SK-N-SH (cell line): ENCODE measurements at places on chromosomes 5 and 9.
A peak's percentile ranks its signal among the peaks of the same experiment; 100 is the strongest.

DNA sequence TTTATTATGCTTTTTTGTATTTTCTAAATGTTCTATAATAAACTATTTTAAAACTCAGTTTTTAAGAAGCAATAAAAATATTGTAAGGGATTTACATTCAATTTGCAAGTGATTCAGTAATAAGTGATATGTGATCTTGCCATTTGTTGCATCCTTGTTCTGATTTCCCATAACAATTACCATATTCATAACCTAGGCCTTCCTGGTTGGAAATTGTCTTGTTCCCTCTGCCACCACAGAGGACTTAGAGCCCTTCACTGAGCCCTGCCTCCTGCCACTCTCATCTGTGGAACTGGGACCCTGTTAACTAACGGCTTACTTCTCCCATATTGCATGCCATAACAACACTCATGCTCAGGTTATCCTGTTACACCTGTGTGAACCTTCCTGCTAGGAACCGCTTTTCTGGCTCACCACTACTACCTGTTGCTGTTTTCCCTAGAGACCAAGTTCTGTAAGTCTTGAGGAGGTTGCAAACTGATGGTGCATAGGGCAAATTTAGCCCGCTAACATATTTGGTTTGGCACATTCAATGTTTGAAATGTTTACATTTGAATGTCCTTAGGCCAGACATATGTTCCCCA lies 32.9 kb upstream of the DTWD2 start:
- DNase-seq: no peak

DNA sequence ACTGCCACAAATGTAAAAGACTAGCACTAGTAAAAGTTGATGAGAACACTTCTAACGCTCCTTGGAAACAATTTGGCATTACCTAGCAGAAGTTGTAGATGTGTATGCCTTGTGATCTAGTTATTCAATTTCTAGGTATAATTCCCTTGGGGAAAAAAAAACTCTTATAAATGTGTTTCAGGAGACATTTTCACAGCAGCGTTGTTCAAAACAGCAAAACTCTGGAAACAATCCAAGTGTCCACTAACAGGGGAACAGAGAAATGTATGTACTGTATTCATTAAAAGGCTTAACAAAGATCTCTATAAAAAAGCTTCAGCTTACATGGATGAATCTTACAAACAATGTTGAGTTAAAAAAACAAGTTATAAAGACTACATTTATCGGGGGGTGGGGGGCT lies 30.4 kb downstream of the NR3C1 start:
- DNase-seq: no peak

GRCh38 chr5:142408981-142409481 lies 84.2 kb upstream of the SPRY4 start:
- DNase-seq: no peak

- no peak for DNase-seq
These were observed 126.9 kb upstream of the MAP3K1 start for GRCh38 chr5:56688402-56688801.

DNA sequence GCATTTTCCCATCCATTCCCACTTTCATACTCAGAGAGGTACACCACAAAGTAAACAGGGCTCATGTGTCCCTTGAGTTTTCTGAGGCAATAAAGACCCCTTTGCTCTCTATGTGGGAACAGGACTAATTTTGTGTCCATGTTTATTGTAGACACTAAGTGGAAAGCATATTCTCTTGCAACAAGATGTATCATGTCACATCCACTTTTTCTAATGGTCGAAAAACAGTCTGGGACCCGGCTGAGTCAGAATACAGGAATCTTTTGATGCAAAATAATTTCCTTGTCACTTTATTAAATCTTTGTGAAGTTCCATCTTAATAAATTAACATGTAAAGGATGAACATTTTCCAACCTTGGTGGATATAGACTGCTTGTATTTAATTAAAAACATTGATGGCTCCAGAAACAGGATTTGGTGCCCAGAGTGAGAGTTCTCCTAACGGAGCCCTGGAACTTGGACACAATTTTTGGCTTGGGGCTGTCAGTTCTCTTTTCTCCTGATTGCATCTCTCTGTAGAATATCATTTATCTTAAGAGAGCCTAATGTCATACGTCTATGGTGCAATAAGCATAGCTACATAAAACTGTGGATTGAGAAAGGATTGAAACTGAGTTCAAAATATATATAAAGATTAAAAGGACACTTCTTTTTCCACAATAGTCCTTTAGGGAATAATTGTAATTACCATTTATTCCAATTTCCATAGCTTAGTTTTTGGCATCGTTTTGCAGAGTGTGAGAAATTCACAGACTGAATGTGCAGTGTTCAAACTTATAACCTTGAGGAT lies 1116.7 kb upstream of the SEMA6A start:
- DNase-seq: no peak

- DNase-seq: no peak
These were observed 175.9 kb downstream of the ARRDC3 start for GRCh38 chr5:91207248-91207647.

- DNase-seq: no peak
These were observed 214.6 kb upstream of the C9orf72 start for GRCh38 chr9:27787891-27788290.

GRCh38 chr5:159471904-159472303 lies 141.6 kb upstream of the IL12B start:
- no peak for DNase-seq

DNA sequence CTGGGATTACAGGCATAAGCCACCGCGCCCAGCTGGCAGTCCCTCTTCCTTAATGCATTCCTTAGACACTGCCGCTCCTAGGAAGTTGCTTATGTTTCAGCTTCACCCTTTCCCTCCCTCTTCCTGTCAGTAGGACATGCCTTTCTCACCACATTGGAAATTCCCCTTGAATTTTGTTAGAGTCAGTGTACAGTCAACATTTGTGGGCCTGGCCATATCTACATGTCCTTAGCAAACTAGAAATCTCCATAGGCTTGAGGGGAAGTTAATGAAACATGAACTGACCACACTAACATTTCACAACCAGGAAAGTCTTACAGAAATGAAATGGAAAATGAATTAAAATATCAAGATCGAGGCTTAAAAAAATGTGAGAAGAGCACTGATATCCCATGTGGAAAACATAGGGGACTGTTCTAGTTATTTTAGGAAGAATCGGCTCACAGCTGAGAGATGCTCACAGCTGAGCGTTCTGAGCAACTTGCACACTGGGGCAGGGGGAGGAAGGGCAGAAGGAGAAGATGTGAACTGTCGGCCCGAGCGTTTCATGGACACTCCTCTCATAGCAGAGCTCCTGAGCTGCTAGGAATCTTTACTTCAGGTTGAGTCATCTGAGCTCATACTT lies 21.1 kb upstream of the LVRN start:
- DNase-seq: no peak

DNA sequence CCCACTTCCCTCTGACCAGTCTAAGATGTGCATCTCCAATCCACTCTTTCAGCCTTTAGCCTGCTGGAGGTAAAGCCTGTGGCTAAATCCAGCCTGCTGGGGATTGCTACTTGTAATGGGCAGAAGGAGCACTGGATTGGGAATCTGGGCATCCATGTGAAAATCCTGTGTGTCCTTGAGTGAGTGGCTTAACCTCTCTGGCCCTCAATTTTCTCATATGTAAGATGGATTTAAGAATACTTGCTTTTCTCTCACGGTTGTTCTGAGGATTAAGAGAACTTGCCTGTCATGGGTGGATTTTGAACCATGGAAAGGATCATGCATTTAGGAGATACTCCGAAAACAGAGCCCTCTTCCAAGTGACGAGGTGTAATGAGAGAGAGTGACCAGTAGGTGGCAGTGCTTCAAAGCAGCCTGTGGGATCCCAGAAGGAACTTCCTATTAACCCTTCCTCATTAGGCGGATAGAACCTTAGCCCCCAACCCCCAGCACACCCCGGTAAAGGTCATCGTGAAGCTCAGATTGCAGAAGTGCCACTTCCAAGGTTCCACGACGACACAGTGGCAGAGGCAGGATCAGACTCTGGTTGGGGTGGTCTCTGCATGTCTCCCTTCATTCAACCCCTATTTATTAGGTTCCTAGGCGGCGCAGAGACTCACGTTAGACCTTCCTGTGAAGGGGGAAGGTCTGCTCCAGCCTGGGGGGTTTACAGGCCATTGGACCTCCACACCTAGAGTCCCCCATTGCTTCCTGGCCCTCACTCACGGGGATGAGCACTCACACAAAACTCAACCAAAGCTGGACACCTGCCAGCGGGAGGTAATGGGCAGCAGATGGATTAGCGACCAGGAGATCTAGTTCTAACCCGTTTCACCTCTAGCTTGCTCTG lies 68.7 kb upstream of the ZNF618 start:
- peak; percentile 75 for DNase-seq

DNA sequence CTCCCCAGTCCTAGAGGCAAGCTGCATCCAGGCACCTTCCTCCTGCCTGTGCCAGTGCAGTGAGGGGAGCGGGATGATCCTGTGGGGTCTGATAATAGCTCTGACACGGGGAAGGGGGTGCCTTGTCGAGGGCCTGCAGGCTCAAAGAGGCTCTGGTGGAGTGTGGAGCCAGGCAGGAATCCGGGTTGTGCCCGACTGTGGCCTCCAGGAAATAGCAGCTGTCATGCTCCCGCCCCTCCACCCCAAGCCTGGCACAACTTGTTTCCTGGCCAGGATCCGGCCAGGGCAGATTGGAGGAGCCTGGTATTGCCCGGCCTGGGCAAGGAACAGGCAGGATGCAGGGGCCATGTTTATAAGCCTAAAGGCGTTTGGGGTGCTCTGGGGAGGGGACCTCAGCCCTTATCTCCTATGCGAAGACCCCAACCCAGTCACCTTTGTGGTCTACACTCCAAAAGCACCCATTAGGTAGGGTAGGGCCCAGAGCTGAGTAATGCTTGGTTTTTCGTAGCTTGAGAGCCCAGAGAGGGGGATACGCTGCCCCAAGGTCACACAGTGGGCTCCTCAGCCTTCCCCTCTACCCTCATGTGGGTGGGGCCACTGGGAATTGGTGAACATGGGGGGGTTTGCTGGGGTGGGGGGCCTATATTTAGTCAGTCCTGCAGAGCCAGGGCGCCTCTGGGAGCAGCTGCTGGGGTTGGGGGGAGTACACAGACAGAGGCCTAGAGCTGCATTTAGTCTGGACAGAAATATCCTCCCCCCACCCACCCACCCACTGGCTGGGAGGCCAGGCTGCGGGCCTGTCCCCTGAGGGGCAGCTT lies 12.2 kb downstream of the CXXC5 start:
- DNase-seq: peak; percentile 81

GRCh38 chr9:14768405-14769229 lies 46.1 kb upstream of the CER1 start:
- DNase-seq: peak; percentile 44

DNA sequence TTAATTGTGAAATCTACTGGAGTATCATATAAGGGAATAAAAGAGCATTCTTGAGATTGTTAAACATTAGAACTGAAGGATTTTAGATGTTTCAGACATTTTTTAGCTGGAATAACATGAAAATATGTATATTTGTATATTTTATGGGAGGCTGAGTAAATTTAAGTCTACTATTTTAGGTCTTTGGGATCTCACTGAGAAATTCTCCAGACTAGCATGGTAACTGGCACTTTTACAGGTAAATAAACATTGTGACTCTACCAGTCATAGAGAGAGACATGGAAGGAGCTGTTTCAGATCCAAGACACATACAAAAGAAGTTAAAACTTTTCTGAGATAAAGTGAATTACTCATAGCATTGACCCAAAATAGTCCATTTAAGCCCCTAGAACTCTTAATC lies 59.4 kb downstream of the NDUFAF2 start:
- DNase-seq: no peak

DNA sequence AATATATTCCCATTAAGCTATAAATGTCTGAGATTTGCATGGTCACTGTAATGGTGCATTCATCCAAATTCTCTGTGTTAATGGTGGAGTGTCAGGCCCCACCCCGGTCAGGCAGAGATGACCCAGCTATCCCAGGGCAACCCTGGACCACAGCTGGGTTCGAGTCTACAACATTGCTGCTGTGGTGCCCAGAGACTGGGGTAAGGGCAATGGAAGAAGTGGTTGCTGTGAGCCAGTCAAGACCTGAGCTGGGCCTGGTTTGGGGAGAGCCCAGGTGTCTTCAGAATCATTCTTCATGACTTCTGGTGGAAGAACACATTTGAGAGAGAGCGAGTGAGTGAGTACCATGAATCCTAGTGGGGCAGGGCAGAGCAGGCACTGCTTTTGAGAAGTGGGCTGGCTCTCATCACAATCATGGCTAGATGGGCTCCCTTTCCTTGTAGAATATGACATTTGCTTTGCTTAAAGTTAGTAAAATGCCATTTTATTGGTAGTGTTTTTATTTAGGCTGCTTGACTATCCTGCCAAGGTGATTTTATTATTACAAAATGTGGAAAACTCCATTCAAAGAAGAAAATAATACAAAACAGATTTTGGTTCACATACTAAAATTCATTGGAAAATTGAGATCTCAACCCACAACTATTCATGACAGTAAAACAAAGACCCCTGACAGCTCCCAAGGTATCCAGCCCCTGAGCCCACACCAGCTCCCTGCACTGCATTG lies 125.8 kb upstream of the SLC25A48 start:
- no peak for DNase-seq

- DNase-seq: no peak
These were observed 28.3 kb downstream of the RASGRF2 start for GRCh38 chr5:80988419-80988935.

DNA sequence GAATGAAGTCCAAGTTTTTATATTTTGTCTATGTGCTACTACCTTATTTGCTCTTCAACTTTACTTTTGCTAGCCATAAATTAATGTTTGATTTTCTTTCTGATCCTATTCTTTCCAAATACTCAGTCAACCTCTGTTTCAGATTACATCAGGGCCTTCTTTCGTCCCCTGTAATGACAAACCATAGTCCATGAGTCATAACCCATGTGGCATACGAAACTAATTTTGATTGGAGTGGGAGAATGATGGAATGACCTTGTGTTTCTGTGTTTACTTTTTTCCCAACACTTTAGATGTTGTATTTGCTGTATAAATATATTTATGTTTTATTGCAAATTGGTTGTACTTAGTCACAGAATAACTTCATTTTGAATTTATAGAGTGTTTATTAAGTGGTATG lies 1043.1 kb downstream of the DTWD2 start:
- DNase-seq: no peak

DNA sequence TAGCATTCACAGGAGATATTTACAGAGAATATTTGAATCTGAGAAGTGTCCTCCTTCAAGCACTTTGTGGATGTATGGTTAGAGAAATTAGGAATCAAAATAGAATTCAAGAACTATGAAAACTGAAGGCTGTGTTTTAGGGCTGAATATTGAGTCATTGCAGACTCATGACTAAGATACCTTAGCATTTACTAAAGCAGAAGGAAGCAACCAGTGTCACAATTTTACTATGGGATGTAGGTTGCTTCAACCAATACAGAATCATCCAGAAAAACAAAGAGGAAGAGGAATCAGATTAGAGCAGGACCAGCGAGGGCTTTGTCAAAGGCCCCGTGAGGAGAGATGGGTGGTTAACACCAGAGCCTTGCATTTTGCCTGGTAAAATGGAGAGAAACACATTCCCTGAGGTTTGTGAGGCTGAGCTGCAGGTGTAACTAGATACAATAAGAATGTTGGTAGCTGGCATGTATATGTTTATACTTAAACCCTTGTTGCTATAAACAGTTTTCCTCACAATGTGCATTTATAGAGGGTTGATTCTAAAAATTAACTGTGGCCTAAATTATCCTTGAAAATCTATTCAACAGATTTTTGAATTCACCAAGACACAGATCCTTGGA lies 518.1 kb downstream of the AGTPBP1 start:
- no peak for DNase-seq
